ENCODE measurements at places on chromosomes 13 and 19. TPM values are rescaled to one million over a fixed set of nuclear protein-coding genes. Genes with fewer than 3 reads are reported as not detected.

The NCR1 gene
- not detected for total RNA-seq

The NMRK2 gene
- total RNA-seq: not detected

The ZNF836 gene
- total RNA-seq: 5.3 TPM

The CXCL17 gene
- total RNA-seq: not detected

The GARIN5A gene
- total RNA-seq: not detected

The TEX26 gene
- total RNA-seq: not detected

The GPX4 gene
- total RNA-seq: 397 TPM

The RFPL4A gene
- total RNA-seq: 2.3 TPM

The ZNF576 gene
- 7.8 TPM for total RNA-seq

The CCDC169 gene
- 0.97 TPM for total RNA-seq

The ZNF653 gene
- 5.8 TPM for total RNA-seq

The ZNF763 gene
- total RNA-seq: 1.1 TPM

The CGB8 gene
- total RNA-seq: not detected

The TNNT1 gene
- 4.7 TPM for total RNA-seq

The PCSK4 gene
- total RNA-seq: 0.32 TPM

The ERICH6B gene
- not detected for total RNA-seq

The SAE1 gene
- total RNA-seq: 174 TPM

The CEACAM3 gene
- total RNA-seq: not detected

The POP4 gene
- total RNA-seq: 89.9 TPM

The LRG1 gene
- 0.49 TPM for total RNA-seq

The KISS1R gene
- total RNA-seq: not detected

The ACER1 gene
- not detected for total RNA-seq

The SGCG gene
- 0.16 TPM for total RNA-seq

The KLK11 gene
- total RNA-seq: not detected

The MBD3L3 gene
- not detected for total RNA-seq

The SYMPK gene
- total RNA-seq: 63.5 TPM

The CEACAM21 gene
- 2.3 TPM for total RNA-seq

The CYSLTR2 gene
- not detected for total RNA-seq

The MAMSTR gene
- total RNA-seq: 0.16 TPM

The WDR88 gene
- total RNA-seq: not detected

The COMP gene
- not detected for total RNA-seq

The ZNF536 gene
- total RNA-seq: not detected

The PNMA8B gene
- total RNA-seq: 0.19 TPM

The BAX gene
- 90.2 TPM for total RNA-seq

The RRAS gene
- 22.3 TPM for total RNA-seq

The PBX4 gene
- 0.06 TPM for total RNA-seq

The CEACAM20 gene
- total RNA-seq: not detected

The ATP12A gene
- total RNA-seq: not detected

The CALR3 gene
- 0.16 TPM for total RNA-seq

The NPAS1 gene
- under 0.01 TPM for total RNA-seq

The LYPD5 gene
- total RNA-seq: 0.32 TPM

The ODAD3 gene
- total RNA-seq: under 0.01 TPM
